Ovary (tissue), 10 donors: ENCODE measurements at places on chromosomes 5 and 9. TPM values are rescaled to one million over a fixed set of nuclear protein-coding genes. Genes with fewer than 3 reads are reported as not detected.

DNA sequence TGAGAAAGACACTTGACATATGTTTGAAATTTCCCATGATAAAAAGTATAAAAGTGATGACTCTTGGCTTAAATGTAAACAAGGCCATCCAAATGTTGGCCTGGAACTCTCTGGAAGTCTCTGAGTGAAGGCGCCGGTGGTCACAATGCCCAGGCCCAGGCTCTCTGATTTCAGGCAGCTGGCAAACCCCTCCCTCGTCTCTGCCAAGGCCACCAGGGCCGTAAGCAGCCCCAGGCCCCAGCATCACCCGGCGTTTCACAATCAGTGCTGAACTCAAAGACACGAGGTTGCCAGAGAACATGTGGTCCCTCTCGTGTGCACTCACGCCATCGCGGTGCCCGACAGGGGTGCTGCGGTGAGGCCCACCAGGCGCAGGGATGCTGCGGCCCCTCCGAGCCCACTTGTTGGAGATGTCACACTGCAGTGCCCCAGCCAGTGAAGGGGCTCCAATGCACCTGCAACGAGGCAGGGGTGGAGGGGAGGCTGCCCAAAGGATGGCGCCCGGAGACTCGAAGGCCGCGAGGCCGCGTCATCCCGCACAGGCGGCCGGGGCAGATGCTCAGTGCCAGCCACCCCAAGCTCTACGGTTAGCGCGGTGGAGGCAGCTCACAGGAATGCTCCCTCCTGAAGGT, 15.0 kb downstream of the LPCAT1 start:
- no peaks in the 10 kb centered on the region for H3K27me3 ChIP-seq
- H3K4me3 ChIP-seq: no peak overlapping the region
- peak; percentile 6 for DNase-seq
- no peaks in the 10 kb centered on the region for H3K36me3 ChIP-seq

GRCh38 chr5:169875091-169875728, 105.1 kb downstream of the INSYN2B start:
- peak; percentile 33 for DNase-seq
- no peaks in the 10 kb centered on the region for H3K4me1 ChIP-seq
- no peaks in the 10 kb centered on the region for H3K36me3 ChIP-seq
- no peak overlapping the region for H3K27ac ChIP-seq
- H3K4me3 ChIP-seq: no peak overlapping the region
- no peaks in the 10 kb centered on the region for H3K27me3 ChIP-seq

Gene ARHGEF37
- 4.1 TPM for total RNA-seq

GRCh38 chr5:107235167-107235566, 435.6 kb downstream of the EFNA5 start:
- H3K4me1 ChIP-seq: no peaks in the 10 kb centered on the region
- no peak overlapping the region for H3K4me3 ChIP-seq
- no peaks in the 10 kb centered on the region for H3K27me3 ChIP-seq
- DNase-seq: no peak

DNA sequence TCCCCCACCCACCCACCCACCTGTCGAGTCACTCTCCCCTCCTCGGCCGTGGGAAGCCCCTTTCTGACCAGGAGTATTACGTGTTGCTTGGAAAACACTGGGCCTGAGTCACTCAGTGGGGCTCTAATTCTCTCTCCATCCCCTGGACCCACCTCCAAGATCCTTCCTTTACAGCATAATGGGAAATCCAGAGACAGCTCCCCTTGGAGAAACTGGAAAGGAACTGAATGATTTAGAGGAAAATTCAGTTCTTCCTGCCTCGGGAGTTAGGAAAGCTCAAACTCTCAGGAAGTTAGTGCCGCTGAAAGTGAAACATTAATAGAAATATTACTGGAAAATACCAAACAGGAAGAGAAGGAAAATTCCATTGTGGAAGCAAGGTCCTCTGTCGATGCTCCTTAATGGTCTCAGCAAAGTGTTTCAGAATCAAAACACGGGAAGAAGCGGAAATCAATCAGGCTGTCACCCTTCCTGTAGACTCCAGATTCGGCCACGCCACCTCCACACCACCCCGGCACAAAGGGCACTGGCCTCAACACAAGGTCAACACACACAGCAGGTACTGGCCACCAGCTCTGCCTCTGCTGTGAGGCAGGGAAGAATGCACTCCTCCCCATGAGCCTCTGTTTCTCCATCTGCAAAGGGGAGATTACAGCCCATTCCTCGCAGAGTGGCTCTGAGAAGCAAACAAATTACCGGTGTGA, 9.6 kb downstream of the SHB start:
- no peaks in the 10 kb centered on the region for H3K36me3 ChIP-seq
- H3K4me1 ChIP-seq: no peaks in the 10 kb centered on the region
- no peak for DNase-seq

DNA sequence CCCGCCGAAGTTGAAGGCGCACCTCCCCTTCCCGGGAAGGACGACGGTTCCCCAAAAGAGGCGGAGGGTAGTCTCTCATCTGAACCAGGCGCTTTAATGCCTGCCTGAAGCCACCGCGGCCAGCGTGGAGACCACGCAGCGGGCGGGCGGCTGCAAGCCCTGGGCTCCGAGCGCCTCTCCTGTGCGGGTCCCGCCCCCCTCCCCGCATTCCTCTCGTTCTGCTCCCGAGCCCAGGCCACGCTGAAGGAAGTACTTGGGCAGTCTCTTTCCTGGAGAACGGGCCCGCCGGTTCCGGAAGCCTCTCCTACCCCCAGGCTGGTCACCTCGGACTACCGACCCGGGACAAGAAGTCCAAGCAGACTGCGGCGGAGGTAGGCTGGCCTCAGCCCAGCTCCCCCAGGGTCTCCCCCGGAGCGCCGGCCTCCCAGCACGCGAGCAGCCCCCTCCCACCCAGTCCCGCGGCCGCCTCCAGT, 571 bp downstream of the PPIC start:
- peak overlapping the region; percentile 93 for H3K4me3 ChIP-seq
- no peaks in the 10 kb centered on the region for H3K4me1 ChIP-seq
